ENCODE measurements at places on chromosomes 5 and 9. TPM values are rescaled to one million over a fixed set of nuclear protein-coding genes. Genes with fewer than 3 reads are reported as not detected.
A peak's percentile ranks its signal among the peaks of the same experiment; 100 is the strongest.

GRCh38 chr9:31078175-31078574, 1306.3 kb upstream of the ACO1 start:
- no peak for DNase-seq

DNA sequence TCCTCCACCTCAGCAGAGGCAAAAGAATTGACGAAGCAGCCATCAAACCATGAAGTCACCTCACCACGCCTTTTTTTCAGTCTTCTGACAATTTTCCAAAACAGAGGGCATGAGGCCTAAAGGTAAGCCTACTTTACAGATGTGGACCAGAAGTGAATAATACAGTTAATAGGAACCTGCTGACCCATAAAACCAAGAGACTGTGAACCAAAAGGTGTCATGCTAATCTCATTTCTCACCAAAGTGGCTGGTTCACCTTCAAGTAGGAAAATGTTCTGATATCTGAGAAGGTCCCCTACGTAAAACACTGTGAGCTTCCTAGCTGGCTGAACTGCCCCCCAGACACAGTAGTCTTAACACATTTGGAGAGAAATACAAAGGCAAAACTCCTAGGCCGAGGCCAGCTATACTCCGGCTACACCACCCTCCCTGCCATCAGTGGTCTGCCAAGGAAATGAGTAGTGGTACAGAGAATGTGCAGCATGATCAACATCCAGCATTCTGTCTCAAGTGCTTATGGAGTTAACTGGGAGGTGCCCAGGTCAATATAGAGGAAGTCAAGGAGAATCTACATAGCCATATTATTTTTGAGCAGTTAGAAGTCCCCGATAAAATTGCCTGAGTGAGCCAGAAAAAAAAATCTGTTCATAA, 19.3 kb upstream of the F2RL2 start:
- no peak for DNase-seq

DNA sequence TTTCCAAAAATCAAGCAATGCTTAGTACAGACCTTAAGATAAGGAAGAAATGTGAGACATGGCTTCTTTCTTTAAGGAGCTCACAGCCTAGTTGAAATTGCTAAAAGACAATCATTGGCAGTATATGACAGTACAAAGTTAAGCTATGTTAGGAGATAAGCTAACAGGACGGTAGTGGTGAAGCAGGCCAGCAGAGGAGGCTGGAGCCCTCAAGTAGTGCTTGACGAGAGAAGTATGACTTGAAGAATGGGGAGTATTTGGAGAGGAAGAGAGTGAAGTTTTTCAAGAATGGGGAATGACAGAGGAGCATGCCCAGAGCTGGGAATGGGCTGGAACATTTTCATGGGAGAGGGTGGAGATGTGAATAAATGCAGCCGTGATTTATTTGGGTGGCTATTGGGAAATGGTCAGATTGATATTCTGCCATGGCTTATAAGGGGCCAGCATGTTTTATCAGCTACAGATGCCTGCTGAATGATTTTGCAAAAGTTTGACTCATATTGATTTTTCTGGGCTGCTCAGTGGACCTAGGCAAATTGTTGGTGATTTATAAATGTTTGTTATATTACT, 43.7 kb downstream of the LURAP1L start:
- DNase-seq, result no peak

DNA sequence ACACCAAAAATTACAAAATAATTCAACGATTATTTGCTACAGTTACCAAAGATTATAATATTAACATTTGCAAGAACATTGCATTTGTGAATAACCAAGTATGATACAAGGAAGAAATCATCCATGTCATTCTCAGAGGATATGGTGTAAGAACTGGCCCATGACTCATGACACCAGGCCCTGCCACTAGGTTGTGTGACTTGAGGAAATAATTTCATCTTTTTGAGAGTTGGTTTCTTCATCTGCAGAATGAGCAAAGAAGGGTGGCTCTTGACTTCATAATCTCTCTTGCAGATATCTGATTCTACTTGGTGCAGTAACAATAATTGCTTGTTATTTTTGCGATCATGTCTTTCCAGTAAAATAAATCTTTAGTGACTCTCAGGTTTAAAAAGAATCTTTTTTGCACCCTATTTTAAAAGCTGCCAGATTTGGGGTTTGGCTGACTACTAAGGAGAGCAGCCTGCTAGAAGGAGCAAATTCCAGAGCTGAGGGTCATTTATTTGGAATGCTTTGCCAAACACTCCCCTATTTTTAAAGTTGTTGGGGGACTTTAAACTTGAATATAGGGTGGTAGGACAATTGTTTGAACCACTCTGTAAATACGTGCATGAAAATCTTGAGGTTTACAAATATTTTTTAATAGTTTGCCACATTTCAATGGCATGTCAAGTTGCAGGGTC, 23.5 kb downstream of the ITGA1 start:
- no peak for DNase-seq

- no peak for DNase-seq
These were observed 18.3 kb downstream of the RANBP17 start for GRCh38 chr5:170880084-170880483.

DNA sequence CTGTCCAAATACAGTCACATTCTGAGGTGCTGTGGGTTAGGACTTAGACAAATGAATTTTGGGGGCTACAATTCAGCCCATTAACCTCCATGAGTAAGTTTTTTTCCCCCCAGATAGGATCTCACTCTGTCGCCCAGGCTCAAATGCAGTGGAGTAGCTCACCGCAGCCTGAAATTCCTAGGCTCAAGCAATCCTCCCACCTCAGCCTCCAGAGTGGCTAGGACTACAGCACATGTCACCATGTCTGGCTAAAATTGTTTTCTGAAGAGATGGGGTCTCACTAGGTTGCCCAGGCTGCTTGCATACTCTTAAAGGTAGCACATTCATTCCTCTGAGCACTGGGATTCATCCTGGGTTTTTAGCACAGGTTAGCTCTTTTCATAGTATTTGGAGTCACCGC, 22.2 kb downstream of the PPP2CA start:
- no peak for DNase-seq

GRCh38 chr5:94157704-94158539, 416.5 kb upstream of the POU5F2 start:
- DNase-seq, result no peak

DNA sequence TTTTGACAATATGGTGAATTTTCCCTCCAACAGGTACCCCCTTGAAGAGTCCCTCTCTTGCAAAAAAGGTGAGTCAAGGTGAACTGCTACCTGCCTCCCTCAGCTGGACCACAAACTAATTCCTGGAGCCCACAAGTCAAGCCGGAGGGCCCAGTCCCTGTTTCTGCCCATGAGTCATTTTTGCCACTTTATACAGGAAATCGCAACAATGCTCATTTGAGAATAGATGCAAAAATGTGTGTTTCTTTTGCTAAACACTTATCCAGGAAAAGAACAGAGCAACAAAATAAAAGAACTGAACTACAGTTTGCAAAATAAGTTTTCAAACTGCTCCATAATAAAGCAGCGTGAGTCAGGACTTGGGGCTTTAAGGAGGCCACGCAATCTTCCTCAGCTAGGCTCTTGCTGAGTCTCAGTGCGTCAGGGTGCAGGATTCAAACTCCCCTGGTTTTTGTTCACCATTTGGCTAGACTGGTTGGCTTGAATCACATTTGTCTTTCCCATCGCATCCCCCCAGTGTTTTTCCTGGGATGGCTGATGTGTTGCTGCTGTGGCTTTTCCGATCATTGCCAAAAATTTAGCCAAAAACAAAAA, 102.7 kb downstream of the GOLPH3 start:
- DNase-seq, result no peak

- no peak for DNase-seq
These were observed 19.2 kb downstream of the OBP2B start for GRCh38 chr9:133189826-133190225.

DNA sequence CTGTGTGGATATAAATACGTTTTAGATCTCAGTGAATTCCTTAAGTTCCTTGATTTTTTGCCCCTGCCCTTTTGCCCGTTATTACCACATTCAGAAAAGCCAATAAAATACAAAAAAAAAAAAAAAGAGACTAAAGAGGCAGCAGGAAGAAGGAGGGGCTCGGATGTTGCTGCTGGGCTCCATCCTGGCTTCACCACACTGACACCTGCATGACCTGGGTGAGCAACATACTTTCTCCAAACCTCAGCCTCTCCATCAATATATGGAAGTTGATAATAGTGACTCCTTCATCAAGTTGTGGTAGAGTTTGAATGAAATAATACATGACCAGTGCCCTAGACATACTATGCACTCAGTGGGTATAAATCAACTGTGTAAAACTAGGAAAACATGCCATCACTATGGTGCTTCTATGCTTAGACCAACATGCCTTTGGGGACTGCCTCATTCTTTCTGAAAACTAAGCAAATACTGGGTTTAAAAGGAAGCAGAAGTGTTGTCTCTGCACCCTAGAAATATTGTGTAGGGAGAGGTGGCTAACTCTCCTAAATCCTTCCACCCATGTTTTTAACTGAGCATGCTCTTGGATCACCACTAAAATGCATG, 243.0 kb downstream of the PIK3R1 start:
- no peak for DNase-seq

GRCh38 chr5:22549876-22550671, 303.1 kb downstream of the CDH12 start:
- DNase-seq, result no peak

- DNase-seq, result no peak
These were observed 176.6 kb downstream of the ARHGAP26 start for GRCh38 chr5:142946547-142947426.

DNA sequence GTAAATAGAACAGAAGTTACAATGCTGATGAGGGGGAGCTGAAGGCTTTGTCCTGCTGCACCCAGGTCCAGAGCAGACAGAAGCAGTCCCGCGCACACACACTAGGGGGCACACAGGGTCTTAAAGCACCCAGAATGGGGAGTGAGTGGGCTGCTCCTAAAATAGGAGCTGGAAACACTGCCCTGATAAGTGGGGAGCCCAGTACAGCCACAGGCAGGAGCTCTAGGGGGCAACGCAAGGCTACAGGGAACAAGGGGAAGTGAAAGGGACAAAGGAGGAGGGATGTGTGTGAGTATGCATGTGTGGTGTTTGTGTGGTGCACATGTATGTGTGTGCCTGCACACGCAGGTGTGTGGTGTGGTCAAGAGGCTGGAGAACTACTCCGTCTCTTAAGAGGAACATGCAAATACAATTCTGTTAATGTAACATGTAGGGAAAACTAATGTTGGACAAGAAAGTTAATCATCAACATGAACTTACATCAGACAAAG, 191.5 kb downstream of the ROR2 start:
- peak; percentile 51 for DNase-seq

GRCh38 chr9:120399940-120400339, 180.0 kb downstream of the CDK5RAP2 start:
- DNase-seq, result no peak

TLE4 gene
- total RNA-seq, result 8.1 TPM

CCDC69 gene
- total RNA-seq, result 5.1 TPM

DMGDH gene
- 1.8 TPM for total RNA-seq

ZNF354C gene
- not detected for total RNA-seq

PCDHB15 gene
- total RNA-seq, result not detected

Measured in Caco-2 (cell line).